SIG-M5 (cell line): ENCODE measurements at places on chromosomes 6 and 20.

DNA sequence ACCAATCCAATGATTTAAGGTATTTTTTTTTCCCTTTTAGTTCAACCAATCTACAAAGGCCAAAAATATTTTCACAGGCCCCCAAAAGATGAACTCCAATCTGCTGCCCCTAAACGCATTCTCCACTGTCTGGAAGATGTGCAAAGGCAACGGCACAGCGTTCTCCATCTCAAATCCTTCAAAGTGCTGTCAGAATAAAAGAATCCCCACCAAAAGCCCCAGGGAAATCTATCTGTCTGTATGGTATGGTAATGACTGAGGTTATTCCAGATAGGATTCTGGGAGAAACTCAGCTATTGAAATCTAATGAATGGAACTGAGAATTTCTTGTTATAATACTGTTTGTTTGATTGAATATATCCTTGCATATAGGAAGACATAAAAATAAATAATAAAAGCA is 217.8 kb upstream of the CCN2 start:
- DNase-seq = no peak

GRCh38 chr6:53301801-53302537 is 46.8 kb downstream of the ELOVL5 start:
- DNase-seq = no peak

- DNase-seq = no peak
These were observed 16.4 kb downstream of the SYNJ2 start for GRCh38 chr6:157997893-157998608.

GRCh38 chr6:107442938-107443607 is 16.3 kb downstream of the PDSS2 start:
- no peak for DNase-seq

DNA sequence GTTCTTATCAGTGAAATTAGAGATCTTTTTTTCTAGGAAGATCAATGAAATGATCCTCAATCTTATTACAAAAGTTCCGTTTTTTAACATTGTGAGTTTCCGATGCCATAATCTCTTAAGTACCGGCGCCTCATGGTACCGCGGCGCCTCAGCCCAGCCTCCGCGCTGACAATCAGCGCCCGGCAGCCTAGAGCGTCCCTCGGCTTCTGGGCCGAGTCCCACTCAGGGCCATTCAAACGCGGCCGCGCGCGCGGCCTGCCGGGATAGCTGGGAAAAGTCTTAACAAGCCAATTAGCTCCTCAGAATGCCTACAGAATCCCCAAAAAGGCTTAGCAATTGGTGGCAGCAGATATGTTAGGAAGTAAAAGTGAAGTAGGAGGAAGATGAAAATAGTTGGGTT is 204.8 kb downstream of the ADGB start:
- no peak for DNase-seq
